ENCODE measurements at places on chromosomes 5 and 9.

GRCh38 chr5:91898898-91899297 lies 515.8 kb upstream of the ARRDC3 start:
- no peaks in the 10 kb centered on the region for H3K4me1 ChIP-seq
- no peak overlapping the region for H3K27ac ChIP-seq
- H3K36me3 ChIP-seq = no peaks in the 10 kb centered on the region
- H3K27me3 ChIP-seq = no peaks in the 10 kb centered on the region
- no peak for DNase-seq

- no peaks in the 10 kb centered on the region for H3K27me3 ChIP-seq
- H3K4me3 ChIP-seq = no peak overlapping the region
- H3K27ac ChIP-seq = no peak overlapping the region
- H3K36me3 ChIP-seq = no peaks in the 10 kb centered on the region
These were observed 93.3 kb downstream of the MELK start for GRCh38 chr9:36665921-36666431.

- no peak for DNase-seq
- no peaks in the 10 kb centered on the region for H3K4me1 ChIP-seq
- no peaks in the 10 kb centered on the region for H3K27me3 ChIP-seq
- no peak overlapping the region for H3K27ac ChIP-seq
These were observed 5.0 kb upstream of the QRFP start for GRCh38 chr9:130901498-130902203.

DNA sequence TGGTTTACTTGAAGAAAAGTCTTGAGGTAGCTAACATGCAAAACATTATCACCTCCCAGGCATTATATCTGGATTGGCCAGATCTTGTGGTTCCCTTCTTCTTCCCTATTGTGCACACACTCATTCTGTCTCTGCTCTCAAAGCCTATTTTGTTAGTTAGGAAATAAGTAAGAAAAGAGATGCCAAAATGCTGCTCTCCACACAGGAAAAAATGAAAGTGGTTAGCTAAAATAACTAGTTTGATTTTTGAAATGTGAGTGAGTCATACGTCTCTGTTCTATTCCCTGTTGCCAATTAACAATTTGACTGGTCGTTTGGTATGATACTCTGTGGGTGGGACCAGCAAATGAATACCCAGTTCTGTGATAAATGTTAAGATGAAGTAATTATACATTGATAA lies 28.1 kb downstream of the LMNB1 start:
- H3K4me1 ChIP-seq = peaks cover 30% of the 10 kb centered on the region
- peaks cover 18% of the 10 kb centered on the region for H3K36me3 ChIP-seq
- H3K27me3 ChIP-seq = no peaks in the 10 kb centered on the region
- DNase-seq = no peak
- no peak overlapping the region for H3K27ac ChIP-seq

DNA sequence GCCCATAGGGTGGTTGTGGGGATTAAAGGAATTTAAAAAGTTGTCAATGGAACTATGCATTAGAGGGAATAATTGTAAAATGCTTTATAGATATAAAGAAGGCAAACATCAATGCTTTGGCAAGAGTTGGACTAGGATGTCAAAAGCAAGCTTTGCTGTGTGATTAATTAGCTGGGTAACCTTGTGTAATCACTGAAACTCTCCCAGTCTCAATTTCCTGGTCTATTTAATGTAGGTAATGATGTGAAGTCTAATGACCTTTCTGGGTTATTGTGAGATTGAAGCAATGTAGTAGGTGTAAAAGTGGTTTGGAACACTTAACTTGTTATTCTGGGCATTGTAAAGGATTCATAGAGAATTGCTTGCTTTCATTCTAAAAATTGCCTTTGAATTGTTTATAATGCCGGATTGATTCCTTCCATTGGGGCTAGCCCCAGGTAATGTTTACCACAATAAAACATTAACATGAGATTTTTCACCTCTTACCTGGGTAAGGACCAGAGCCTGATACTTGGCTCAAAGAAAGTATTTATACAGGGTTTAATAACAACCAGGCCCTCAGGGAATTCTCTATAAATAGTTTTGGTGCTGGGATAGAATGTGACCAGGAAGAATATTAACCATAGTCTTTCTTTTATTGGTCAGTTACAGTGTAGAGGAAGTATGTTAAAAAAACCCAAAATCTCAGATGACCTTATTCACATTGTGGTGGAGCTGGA lies 30.0 kb upstream of the CLINT1 start:
- no peak overlapping the region for H3K4me3 ChIP-seq
- H3K36me3 ChIP-seq = no peaks in the 10 kb centered on the region
- no peaks in the 10 kb centered on the region for H3K4me1 ChIP-seq

DNA sequence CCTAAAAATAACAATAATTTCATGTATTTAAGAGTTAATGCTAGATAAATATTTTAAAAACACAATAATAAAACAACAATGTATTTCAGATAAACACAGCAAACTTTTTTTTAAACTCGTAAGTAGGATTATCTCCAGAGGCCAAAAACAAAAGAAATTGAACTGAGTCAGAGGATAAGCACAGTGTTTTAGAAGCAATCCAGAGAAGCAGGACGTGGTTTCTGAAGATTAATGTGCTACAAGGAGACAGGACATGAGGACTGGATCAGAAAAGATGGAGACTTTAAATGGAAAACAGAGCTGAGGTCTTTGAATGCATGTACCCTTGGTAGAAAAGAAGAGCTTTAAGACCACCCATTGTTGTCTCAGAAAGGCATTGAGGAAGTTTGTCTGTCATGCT lies 491.2 kb upstream of the TLE4 start:
- H3K27me3 ChIP-seq = no peaks in the 10 kb centered on the region
- no peaks in the 10 kb centered on the region for H3K36me3 ChIP-seq
- no peak overlapping the region for H3K4me3 ChIP-seq
- H3K27ac ChIP-seq = no peak overlapping the region
- H3K4me1 ChIP-seq = no peaks in the 10 kb centered on the region

DNA sequence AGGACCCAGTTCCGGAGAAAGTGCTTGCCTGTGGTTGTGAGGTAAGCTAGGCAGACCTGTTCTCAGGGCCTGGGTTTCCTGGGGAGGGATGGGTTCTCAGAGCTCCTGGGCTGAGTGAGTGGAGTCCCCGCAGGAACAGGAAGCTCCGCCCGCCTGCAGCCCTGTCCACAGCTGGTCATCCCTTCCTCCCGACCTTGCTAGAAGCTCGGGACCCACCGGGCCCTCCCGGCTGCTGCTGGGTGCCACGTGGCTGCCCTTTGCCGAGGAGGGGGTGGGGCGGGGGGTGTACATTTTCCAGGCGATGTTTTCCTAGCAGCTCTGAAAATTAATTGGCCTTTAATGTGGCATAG lies 198.1 kb downstream of the C9orf50 start:
- DNase-seq = no peak
- no peak overlapping the region for H3K4me3 ChIP-seq
- H3K36me3 ChIP-seq = no peaks in the 10 kb centered on the region
- no peaks in the 10 kb centered on the region for H3K4me1 ChIP-seq
- no peaks in the 10 kb centered on the region for H3K27me3 ChIP-seq

GRCh38 chr5:65021527-65022226 lies 252.9 kb downstream of the CWC27 start:
- H3K27ac ChIP-seq = no peak overlapping the region
- no peak for DNase-seq
- no peak overlapping the region for H3K4me3 ChIP-seq
- no peaks in the 10 kb centered on the region for H3K27me3 ChIP-seq

GRCh38 chr5:55356896-55357295 lies 49.1 kb downstream of the MTREX start:
- H3K4me3 ChIP-seq = no peak overlapping the region
- no peaks in the 10 kb centered on the region for H3K4me1 ChIP-seq
- peaks cover 75% of the 10 kb centered on the region for H3K36me3 ChIP-seq
- no peak for DNase-seq

- H3K4me3 ChIP-seq = no peak overlapping the region
- DNase-seq = no peak
- no peaks in the 10 kb centered on the region for H3K4me1 ChIP-seq
- peaks cover 2% of the 10 kb centered on the region for H3K27me3 ChIP-seq
These were observed 51.9 kb upstream of the RAI14 start for GRCh38 chr5:34604119-34604675.

- no peak overlapping the region for H3K27ac ChIP-seq
- no peak for DNase-seq
- H3K36me3 ChIP-seq = no peaks in the 10 kb centered on the region
- no peaks in the 10 kb centered on the region for H3K27me3 ChIP-seq
These were observed 58.0 kb downstream of the FXN start for GRCh38 chr9:69093471-69094103.

- H3K36me3 ChIP-seq = no peaks in the 10 kb centered on the region
- no peaks in the 10 kb centered on the region for H3K4me1 ChIP-seq
- DNase-seq = no peak
- H3K27ac ChIP-seq = no peak overlapping the region
- no peaks in the 10 kb centered on the region for H3K27me3 ChIP-seq
These were observed 580.8 kb downstream of the BNC2 start for GRCh38 chr9:16289639-16290038.
